ENCODE measurements at places on chromosomes 11 and 22.

DNA sequence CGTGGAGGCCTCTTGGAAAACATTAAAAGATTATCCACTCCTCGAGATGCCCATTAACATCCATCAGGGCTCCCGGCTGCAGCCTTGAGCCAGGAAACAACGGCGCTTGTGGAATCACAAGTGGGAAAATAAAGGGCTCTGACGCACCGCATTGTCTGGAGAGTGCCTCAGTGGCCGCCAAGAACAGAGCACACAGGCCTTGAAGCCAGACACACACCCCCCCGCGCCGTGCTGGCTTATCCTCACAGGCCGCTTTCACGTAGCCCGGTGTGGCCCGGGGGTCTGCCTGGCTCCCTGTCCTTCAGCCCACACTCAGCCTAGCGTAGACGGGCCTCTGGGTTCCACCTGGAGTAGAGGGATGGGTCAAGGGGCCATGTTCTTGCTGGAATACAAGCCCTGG is 1020.5 kb downstream of the BRD1 start:
- DNase-seq = no peak

DNA sequence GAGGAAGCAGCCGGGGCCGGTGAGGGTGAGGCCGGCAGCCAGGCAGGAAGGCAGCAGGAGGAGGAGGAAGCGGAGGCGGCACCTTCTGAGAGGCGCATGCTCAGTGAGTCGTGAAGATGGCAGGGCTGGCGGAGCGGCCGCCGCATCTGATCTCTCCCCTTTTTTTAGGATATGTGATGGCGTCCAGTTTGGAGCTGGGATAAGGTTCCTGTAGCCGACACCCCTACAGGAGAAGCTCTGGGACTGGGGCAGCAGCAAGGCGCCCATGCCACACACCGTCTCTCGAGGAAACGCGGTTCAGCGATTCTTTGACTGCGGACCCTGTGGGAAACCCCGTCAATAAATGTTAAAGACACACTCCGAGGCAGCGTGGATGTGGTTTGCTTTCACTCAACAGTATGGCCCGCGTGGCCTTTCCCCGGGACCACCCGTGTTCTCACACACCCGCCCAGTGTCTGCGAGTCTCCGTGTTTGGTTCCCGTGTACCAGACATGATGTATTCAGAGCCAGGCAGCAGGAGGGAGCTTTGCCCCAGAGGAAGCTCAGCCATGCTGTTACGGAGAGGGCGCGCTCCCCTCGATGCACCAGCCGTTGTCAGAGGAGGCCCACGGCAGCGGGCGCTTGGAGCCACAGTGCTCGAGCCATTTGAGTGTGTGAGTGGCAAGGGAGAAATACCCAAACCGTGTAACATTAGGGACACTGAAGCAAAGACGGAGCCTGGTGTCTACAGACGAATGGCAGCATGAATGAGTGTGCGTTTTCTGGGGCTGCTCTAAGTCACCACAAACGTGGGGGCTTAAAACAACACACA is 27.7 kb upstream of the PARVB start:
- DNase-seq = no peak

GRCh38 chr11:85086504-85087284 is 540.5 kb downstream of the DLG2 start:
- DNase-seq = no peak

DNA sequence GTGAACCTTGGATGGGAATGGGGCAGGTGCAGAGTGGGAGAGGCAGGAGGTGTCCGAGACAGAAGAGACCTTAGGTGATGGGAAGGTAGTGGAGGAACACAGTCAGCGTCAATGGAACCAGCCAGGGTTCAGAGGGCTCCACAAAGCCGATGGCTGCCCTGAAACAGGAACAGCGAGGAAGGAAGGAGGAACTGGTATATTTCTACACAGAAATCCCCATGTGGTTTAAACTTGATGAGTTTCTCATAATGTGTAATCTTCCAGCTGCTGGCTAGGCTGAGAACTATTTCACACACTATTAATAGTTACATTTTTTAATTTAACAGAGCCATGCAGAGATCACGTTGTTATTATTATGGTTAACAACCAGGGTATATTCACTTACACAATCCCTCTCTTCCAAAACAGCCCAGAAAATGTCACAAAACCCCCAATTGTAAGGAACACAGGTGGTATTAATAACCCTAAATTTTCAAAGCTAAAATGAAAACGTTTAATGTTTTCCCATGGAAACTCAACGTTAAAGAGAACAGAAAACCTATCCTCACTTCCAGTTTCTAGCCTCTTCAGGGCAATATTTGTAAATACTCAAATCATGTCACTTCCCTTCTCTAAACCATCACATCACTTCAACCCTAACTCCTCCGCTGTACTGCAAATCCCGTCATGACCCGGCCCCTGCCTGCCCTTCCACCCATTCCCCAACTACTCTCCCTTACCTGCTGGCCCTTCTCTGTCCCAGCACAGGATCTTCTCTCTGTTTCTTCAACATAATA is 74.5 kb upstream of the ARFGAP3 start:
- DNase-seq = no peak

GRCh38 chr11:17702876-17703275 is 16.5 kb upstream of the MYOD1 start:
- DNase-seq = no peak

- DNase-seq = no peak
Observed at GRCh38 chr22:26445577-26446275, 16.7 kb downstream of the ASPHD2 start.
